ENCODE measurements at places on chromosomes 13 and 19.

DNA sequence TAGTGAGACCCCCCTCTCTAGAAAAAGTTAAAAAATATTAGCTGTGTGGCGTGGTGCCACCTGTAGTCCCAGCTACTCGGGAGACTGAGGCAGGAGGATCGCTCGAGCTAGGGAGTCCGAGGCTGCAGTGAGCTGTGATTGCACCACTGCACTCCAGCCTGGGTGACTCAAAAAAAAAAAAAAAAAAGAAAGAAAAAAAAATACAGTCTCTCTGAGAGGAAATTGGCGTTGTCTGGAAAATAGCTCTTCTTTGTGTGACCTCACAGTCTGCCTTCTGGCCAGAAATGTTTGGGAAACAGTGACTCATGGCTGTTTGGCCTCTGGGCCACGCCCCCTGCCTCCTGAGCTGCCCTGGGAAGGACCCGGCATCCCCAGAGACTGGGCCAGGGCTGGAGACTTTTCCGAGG lies 10.7 kb downstream of the MARCHF2 start:
- peak; percentile 97 for DNase-seq

DNA sequence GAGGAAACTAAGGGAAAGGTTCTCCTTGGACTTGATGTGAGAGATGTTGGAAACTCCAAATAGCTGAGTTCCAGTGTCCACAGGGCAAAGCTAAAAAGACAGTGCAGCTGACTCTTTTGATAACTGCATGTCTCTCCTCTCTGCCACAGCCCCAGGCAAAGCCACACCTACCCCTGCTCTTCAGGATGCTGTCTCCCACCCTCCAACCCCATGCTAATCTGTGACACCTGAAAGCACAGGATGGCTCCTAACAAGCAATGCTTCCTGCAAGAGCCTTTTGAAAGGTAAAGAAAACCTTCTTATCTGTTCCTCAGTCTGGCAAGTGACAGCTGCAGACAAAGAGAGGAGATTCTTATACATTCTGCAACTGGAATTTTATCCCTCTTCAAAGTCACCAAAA lies 14.5 kb downstream of the SLC46A3 start:
- no peak for DNase-seq

DNA sequence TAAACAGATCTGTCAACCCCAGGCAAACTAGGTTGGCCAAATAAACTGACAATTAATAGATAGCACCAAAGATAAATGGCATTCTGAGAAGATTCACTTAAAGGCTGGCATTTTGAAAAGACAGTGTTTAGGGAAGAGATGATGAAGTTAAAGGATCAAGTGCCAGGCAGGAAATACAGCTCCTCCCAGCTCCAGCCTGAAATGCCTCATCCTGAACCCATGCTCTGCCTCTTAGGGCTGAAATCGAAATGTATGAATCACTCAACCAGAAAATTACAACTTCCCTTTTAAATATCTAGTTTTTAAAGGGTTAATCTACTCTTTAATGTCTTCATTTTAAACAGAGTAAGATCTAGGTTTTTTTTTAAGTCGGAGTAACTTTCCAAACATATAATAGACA lies 171.2 kb upstream of the UBL3 start:
- peak; percentile 37 for DNase-seq

DNA sequence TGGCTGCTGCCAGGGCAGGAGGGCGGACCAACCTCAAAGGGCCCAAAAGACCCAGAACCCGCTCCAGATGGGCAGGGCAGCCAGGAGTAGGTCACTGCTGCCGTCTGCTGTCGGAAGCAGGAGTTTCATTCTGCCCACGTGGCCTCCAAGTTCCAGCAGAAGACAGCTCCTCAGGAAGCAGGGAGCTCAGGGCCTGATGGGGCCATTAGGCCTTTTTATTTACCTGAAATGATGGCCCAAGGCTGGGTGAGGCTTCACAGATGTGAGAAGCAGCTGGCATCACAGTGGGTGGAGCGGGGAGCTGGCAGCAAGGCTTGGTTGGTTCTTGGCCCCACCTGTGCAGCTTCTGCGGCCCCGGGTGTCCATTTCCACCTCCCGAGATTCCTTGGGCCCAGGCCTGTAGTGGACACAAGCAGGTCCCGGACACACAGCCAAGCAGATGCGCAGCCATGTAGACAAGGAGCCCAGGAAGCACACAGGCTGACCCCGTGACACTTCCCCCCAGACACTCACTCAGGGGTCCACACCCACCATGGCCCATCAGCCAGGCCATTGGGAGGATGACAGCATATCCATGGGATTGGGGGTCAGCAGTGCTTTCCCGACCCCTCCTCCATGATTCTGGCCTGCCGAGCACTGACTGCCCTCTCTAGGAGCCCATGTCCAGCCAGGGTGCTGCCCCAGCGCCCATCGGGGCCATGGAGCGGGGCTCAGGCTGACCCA lies 26.4 kb downstream of the C13orf46 start:
- peak; percentile 43 for DNase-seq

DNA sequence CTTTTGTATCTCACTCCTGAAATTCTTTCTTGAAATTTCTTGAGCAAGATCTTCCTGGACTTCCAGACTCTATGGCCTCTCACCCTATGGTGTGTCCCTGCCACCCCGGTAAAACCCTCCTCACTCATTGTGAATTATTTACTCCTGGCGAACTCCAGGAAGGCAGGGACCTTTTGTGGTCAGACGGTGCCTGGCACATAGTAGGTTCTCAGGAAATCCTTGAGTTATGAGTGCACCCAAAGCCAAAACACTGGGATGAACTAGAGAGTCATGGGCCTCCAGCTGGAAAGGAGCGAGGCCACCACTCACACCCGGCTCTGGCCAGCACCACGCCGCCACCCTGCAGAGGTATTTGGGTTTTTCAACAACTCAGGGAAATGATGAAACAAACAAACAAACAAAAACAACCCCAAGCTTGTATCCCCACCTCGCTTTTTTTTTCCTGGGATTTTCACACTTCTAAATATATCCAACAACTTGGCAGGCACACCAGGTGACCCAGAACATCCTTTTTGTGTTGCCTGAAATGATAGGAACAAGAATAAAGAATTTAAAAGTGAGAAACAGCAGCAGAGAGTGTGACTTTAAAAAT lies 11.2 kb downstream of the HPN start:
- DNase-seq = no peak

DNA sequence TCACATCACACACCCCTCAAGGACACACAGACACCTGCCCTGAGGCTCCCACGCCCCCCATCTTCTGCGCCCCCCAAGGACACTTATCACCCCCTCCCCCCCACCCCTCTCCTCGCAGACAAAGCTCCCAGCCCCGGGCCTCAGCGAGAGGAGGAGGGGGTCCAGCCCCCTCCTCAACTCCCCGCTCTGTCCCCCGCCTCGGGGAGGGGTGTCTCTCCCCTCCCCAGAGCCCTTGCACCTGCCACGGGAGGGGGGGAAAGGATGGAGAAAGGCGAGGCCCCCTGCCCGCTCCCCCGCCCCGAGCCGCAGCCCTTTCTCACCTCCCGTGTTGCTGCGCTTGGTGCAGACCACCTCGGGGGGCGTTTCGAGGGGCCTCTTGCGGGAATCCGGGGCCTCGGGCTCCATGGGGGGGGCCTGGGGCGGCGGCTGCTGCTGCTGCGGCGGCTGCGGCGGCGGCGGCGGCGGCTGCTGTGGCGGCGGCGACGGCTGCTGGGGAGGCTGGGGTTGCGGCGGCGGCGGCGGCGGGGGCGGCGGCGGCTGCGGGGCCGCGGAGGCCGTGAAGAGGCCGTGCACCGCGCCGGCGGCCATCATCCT lies 621 bp downstream of the NOVA2 start:
- no peak for DNase-seq

GRCh38 chr13:70363991-70364390 lies 255.7 kb upstream of the KLHL1 start:
- DNase-seq = no peak

GRCh38 chr13:28955264-28955966 lies 135.3 kb downstream of the MTUS2 start:
- DNase-seq = no peak

- DNase-seq = peak; percentile 100
These were observed 1.2 kb upstream of the GPX4 start for GRCh38 chr19:1102407-1103131.

DNA sequence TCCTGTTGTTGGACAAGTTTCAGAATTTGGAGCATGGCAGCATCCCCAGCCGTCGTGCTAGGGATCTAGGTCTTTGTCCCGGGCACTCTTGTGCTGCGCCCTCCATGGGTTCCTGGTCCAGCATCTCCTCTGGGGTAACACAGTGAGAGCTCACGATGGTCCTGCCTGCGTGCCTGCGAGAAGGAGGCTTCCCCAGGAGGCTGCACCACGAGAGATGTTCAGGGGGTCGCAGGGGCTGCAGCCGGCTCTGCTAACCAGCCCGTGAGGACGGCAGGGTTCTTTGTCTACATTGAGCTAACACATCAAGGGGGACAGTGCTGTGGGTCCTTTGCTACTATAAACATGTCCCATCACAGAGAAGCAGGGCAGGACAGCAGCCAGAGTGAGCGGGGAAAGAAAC lies 103.9 kb upstream of the SOX1 start:
- DNase-seq = no peak

DNA sequence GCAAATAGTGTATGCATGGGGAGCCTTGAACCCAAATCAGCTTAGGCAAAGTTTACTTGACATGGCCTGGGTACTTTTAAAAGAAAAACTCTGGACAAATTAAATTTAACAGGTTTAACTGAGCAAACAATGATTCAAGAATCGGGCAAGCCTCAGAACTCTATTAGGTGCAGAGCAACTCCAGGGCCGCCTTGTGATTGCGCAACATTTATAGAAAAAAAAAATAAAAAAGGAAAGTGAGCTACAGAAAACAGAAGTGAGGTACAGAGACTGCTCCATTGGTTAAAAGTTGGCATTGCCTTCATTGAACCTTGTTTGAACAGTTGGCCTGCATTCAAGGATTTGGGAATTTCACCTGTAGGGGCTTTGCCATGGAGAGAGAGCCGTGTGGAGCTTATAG lies 421.0 kb upstream of the TSHZ3 start:
- no peak for DNase-seq

GRCh38 chr19:52981329-52981728 lies 18.6 kb upstream of the ZNF816 start:
- DNase-seq = no peak

DNA sequence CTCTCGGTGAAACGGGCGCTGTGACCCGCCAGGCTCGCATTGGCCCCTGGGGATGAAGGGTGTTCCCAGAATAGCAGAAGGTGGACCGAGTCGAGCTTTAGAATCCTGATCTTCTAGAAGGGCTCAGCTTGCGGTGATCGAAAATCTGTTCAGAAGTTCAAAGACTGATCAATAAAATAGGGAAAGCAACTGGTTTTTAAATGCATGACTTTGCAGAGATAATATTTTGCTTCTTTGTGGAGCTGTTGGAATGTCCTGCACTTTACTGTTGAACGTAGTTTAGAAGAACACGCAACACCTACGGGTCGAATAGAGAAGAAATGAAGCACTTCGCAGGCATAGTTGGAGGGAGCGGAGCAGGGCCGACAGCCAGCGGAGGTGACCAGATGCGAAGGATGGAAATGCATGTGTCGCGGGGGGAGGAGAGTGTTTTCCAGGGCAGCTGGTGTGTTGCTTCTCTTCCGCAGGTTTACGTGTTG lies 766 bp downstream of the CEBPG start:
- DNase-seq = peak; percentile 27

- peak; percentile 63 for DNase-seq
These were observed at the start of gene GSX1 for GRCh38 chr13:27792393-27793218. TSS of gene GSX1 (plus strand) at chr13:27792483. CDS start at chr13:27792691, 208 bp downstream.

- no peak for DNase-seq
These were observed 110.5 kb downstream of the COG6 start for GRCh38 chr13:39765801-39766463.

DNA sequence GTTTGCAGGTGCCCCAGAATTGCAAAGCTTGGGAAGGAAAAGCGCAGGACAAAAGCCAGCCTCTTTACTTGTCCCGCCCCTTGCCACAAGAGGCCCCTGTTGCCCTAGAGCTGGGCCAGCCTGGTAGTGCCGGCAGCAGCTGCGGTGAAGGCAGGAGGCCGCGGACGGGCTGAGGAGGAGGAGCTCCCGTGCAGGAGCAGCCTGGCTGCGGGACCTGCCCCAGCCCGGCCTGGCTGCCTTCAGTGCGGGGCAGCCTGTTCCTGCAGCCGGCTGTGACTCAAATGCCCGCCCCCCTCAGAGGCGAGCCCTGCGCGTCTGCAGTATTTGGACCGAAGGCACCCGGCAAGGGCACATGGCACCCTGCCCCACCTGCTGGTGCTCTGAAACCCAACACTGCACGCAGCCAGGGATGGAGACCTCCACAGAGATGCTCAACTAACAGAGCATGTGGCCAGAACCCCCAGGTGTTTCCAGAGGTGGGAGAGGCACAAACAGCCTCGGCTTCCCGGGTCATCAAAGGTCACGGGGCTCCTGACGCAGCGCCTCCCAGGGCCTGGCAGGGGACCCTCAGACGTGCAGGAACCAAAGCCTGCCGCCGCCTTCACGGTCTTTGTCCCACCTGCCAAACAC lies 29.7 kb downstream of the NAXD start:
- peak; percentile 55 for DNase-seq

- no peak for DNase-seq
These were observed 177.0 kb downstream of the ZNF536 start for GRCh38 chr19:30549151-30549550.

- DNase-seq = no peak
These were observed 24.6 kb downstream of the DNM2 start for GRCh38 chr19:10742476-10742875.

DNA sequence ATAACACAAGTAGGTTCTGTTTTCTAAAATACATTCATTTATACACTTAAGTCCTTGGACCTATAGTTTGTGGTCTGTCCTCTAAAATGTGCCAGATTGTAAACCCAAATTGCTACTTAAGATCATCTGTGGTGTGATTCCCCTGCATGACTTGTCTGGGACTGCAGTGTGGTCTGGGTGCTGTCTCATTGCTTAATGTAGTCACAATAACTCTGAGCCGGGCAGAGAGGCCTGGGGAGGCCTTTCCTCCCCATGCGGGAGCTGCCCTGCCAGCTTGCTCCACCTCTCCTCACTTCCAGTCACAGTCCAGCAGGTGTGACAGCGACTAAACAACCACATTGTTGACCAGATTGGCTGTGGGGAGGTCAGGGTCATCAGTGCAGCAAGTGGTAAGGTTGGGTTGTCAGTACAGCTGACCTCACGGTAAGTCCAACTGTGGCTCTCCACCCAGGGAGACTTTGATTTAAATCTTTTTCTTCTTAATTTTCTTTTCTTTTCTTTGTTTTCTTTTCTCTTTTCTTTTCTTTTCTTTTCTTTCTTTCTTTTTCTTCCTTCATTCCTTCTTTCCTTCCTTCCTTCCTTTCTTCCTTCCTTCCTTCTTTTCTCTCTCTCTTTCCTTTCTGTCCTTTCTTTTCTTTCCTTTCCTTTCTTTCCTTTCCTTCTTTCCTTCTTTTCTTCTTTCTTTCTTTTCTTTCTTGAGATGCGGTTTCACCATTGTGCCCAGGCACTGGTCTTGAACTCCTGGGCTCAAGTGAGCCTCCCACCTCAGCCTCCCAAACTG lies 4.4 kb upstream of the TUBA3C start:
- DNase-seq = no peak

- peak; percentile 13 for DNase-seq
These were observed 159.6 kb downstream of the GGACT start for GRCh38 chr13:100428986-100429385.

GRCh38 chr13:27440408-27440807 lies 10.0 kb downstream of the MTIF3 start:
- DNase-seq = no peak

DNA sequence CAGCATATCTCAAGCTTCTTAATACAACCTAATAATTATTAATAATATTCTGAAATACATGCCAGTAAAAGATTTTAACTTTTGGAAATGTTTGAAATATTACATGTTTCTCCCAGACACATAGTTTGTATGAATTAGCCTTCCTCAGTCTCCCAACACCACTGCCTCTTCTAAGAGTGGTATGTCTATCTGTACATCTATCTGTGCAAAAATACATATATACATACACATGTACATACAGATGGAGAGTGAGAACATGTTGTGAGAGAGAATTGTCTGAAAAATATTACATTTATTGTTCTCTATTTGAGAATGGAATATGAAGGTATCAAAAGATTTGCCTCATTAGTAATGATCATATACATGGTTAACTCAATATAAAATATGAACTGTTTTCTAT lies 1567.2 kb upstream of the PRR20A start:
- no peak for DNase-seq
